ENCODE measurements at places on chromosomes 11 and 22.

DNA sequence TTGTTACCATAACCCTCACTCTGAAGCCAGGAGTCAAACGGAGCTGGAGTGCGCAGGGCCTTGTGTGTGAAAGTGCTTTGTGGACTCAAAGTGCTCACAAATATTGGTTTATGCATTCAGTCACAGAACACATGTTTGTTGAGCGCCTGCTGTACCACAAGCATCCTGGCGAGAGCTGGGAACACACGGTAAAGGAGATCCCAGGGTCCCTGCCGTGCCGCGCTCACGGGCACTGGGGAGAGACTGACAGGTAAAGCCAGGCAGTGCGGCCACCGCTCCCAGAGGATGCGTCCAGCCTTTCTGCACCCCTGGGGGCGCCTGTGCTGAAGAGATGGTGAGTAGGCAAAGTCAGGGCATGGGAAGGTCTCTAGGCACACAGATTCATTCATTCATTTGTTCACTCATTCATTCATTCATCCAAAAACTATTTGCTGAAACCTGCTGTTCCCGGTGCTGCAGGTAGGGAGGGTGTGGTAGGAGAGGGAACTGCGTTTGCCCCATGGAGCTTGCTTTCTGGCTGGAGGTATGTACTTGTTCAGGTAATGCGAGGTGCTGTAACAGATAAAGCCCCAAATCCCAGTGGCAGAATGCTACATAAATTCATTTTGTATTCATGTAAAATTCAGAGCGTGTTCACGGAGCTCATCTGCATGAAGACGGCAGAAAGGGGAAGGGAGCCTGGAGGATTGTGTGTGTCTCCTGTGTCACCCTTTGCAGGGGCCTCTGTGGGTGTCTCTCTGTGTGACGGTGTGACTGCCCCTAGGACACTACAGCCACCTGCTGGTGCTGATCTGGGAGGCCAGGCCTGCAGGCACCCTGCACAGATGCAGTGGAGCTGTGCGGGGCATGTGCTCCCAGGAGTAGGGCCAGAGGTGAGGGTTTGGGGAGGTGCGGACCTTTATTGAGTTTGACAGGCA is 167.0 kb upstream of the B3GAT1 start:
- no peak for DNase-seq

DNA sequence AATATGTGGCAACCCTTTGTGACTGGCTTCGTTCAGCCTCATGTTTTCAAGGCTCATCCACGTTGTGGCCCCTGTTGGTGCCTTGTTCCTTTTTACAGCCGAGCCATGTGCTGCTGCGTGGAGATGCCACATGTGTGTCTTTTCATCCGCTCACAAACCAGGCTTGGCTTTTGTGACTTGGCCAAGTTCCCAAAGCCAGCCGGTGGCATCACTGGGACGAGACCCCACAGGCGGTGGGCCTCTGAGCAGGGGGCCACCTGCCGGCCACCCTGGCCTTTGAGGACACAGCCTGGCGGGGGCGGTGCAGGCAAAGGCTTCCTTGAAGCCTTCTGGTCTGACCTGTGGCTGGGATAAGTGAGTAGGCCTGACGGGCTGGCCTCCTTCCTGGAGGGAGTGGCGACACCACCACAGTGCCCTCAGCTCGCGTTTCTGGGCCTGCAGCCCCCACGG is 10.5 kb downstream of the GRK2 start:
- no peak for DNase-seq

- DNase-seq = no peak
Observed at GRCh38 chr11:36308577-36308976, 12.5 kb downstream of the PRR5L start.

DNA sequence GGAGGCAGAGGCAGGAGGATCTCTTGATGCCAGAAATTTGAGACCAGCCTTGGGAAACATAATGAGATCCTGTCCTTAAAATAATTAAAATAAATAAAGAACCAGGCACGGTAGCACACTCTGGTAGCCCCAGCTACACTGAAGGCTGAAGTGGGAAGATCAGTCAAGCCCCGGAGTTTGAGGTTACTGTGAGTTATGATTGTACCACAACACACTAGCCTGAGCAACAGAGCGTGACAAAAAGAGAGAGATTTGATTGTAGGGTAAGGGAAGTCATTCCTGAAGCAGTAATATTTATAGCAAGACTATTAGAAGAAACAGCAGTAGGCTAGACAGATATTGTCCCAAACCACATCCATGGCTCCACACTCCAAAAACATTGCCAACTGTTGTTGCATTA is 1408.4 kb upstream of the TENM4 start:
- DNase-seq = no peak

DNA sequence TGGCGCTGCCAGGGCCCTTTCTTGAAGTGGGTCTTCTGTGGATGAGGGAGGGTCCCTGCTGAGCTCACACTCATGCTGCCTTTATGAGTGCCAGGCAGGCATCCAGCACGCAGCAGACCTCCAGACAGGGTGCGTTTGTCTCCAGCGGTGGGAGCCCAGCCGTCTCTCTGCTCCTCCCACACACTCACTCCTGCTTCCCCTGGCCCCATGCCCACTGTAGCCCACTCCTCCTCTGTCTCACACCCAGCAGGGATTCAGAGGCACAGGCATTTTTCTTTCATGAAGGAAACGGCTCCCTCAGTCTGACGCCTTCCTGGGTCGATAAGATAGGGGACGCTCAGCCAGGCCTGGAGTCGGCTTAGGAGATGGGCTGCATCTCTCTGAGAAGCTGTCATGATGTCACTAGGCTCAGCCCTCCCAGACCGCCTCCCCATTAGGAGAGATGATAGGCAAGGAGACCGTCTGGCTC is 183.9 kb upstream of the NCAM1 start:
- DNase-seq = no peak

DNA sequence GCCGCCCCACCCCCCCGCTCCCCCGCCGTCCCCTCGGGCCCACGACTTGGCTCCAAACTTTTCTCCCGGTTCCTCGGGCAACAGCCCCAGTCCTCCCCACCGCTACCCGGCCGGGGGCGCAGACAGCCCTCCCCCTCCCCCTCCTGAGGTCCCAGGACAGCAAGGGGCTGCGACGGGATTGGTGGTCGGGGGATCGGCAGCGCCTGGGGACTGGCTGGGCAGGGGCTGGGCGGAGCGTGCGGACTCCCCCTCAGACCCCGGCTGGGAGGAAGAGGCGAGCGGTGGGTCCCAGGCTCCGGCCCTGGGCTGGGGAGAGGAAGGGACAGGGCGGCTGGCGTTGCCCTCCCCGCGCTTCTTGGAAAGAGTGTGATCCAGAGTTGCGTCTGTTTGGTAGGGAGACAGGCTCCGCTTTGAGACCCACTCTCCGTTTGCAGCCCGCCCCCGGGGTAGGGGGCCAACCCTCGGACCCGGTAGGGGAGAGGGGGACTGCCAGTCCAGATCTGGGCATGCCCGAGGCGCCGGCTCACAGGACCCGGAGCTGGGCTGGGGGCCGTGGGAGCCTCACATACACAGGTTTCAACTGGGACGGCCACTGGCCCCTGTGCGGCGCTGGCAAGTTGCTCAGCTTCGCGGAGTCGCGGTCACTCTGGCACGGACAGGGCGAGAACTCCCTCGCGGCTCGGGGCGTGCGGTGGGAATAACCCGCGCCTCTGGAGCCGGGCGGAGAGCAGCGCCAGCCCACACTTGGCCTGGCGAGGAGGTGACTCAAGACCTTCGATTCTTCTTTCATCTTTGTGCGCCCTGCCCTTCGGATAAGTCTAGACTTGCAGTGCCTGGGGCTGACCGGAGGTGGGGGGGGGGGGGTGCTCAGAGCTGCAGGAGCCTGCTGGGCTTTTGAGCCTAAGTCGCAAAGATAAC is 999 bp downstream of the TSKU start:
- DNase-seq = no peak

GRCh38 chr11:63997104-63997700 is 11.0 kb downstream of the OTUB1 start:
- no peak for DNase-seq

DNA sequence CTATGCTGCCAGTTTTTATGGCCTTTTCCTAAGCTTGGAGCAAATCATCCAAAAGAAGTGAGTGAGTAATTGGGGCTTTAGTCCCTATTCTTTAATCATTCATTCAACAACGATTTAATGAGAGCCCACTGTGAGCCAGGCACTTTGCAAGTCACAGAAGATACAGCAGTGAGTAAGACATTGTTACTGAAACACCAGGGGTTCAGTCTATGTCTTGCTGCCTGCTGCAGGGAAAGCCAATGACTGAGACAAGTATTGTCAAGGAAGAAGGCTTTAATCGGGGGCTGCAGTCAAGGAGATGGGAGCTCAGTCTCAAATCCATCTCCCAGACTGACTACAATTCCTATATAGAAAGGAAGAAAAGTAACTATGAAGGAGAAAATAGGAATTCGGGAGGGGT is 228.3 kb downstream of the FAM181B start:
- no peak for DNase-seq

DNA sequence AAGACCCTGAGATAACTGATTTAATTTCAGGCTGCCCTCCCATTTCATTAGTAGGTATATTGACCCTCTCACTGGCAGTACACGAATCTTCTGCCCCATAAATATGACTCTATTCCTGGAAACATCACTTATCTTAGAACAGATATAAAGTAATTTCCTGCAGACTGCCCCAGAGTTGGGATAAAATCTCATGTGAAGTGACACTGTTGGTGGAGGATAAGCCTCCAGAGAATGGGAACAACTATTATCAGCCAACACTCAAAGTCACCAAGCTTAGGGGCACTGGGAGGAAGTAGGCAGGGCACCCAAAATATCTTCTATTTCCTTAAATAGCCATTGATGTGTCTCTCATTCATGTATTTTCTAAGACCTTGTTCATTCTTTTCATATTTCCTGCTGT is 8.2 kb downstream of the OR51B5 start:
- DNase-seq = no peak

- DNase-seq = no peak
Observed at GRCh38 chr11:32348502-32348901, 86.8 kb downstream of the WT1 start.
